Activated CD8-positive, alpha-beta memory T cell treated with anti-CD3 and anti-CD28 coated beads for 24 hours (primary cell): ENCODE measurements at places on chromosomes 5 and 9.

- DNase-seq: no peak
These were observed 166.0 kb upstream of the IRX2 start for GRCh38 chr5:2917524-2917923.

GRCh38 chr9:129773262-129774048 lies 20.6 kb upstream of the PTGES start:
- DNase-seq: no peak

DNA sequence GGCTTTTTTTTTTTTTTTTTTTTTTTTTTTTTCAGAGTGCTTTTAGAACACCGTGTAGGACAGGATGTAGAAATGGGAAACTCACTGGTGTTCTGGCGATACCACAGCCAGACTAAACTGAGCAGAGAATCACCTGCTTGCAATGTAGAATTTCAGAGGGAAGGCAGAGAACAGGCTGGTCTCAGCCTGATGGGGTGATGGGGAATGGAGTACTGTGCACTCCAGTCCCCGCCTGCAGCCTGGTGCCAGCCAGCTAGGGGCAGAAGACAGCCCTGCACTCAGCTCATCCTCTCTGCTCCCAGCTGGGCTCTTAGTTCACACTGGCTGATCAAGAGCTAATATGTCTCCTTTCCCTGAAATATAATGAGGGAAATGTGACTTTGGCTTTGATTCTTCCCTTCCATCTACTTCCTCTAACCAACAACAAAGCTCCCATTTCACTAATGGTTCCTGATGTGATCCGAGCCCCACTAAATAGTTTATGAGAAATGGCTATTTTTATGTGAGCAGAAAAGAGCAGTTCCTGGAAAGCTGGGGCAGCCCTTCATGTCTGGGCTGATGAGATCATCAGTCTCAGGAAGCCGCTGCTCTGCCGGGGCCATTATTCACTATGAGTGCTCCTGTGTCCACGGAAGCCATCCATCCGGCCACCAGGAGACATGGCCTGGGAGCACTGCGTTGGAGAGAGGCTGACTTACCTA lies 209.7 kb downstream of the GADD45G start:
- peak; percentile 47 for DNase-seq

DNA sequence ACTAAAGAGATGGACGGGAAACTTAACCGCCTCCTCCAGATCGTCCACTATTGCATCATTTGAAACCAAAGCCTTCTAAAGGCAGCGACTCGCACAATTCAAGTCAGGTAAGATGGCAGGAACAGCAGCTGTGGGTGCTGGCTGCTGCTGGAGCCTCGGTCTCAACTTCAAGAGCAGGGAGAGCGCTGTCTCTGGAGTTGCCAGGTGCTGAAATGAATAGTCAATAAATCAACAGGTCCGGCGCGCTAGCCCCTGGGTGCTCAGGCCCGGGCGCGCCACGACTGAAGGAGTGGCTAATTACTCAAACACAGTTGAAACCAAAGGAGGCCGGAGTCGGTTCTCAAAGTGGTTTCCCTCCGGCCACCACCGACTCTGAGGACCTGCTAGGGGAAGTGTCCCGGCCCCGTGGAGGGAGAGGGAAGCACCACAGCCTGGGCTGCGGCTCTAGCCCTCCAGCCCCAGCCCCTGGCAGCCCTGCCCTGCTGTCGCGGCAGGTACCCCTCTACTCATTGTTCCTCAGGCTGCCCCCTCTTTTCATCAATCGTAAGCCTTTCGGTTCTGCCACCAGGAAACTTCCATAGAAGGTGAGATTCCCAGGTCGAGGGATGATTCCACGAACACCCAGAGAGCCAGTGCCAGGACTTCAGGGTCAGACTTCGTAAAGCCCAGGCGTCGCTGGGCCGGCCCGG lies 804 bp downstream of the TTC39B start:
- peak; percentile 78 for DNase-seq

- no peak for DNase-seq
These were observed 5.1 kb upstream of the CCNJL start for GRCh38 chr5:160317434-160317833.

DNA sequence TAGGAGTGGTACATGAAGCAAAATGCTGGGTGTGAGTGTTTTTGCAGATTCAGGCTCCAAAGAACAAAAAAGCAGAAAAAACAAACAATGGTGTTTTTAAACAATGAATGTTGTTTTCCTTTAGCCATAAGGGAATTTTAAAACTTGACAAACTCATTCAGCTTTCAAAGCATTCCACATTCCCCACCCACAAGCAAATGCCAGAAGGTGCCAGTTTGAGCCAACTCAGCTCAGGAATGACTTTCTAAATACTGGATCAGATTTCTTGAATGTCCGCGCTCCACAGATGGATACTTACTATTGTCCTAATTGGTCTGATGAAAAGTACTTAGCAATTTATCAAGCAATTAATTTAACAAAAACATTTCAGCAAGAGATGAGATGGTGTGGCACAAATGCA lies 12.9 kb upstream of the MOB3B start:
- DNase-seq: no peak

DNA sequence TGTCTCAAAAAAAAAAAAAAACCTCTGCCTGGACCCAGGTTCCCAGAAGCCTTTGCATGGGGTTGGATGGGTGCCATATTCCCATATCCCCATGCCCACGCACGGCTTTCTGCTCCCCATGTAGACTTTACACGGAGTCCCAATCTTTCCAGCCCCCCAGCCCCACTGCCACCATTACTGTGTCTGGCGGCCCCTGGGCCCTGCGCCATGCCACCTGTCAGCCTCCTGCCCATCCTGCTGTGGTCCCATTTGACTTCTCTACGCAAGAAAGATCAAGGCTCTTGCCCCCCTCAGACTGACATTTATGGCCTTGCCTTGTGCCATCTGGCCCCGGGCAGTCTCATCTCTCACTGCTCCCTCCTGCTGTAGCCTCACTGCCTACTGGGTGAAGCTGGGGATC lies 6.5 kb upstream of the AK1 start:
- DNase-seq: no peak

DNA sequence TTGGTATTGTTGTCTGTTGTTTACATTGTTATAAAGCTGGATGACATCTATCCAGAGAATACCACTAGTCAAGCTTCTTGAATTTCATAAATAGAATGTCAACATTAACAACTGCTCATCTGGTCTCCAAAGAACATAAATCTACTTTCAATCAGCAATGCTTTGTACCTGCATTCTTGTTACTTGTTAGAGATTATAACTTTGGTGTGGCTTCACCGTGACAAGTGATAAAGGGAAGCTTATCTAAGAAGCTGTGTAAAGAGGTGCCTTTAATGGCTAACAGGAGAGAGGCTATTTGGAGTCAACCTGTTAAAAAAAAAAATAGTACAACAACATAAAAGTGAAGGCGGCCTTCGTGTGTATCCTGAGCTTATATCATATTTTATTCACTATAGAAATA lies 41.8 kb downstream of the MUSK start:
- DNase-seq: no peak

- no peak for DNase-seq
These were observed 27.1 kb downstream of the ERAP1 start for GRCh38 chr5:96780626-96781025.

DNA sequence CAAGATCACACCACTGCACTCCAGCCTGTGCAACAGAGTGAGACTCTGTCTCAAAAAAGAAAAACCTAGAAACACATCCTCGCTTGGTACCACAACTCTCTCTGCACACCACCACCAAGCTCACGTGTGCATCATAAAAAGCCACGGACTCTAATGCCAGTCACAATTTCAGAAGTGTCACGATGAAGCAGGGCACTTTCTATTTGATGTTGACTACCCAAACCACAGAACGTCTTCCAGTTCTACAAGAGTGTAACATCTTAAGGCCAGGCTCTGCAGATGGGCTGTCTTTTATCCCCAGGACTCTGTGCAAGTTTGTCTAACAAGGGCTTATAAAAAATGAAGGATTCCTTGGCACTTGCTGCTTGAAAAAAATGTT lies 22.9 kb downstream of the GFPT2 start:
- DNase-seq: no peak

DNA sequence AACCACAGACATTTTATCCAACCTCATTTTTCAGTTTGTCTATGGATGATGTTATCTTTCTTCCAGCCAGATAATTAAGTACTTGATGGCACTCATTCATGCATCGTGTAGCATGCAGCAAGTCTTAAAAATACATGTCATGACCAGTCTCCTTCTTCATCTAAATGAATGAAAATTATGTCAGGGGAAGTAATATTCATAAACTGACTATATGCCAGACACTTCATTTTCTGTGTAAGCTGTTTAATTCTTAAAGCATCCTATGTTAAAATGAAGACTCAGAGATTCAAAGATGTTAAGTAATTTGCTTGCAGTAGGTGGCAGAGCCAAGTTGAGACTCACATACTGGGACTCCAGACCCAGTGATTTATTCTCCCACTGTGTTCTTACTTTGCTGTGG lies 181.7 kb upstream of the CD180 start:
- DNase-seq: no peak

DNA sequence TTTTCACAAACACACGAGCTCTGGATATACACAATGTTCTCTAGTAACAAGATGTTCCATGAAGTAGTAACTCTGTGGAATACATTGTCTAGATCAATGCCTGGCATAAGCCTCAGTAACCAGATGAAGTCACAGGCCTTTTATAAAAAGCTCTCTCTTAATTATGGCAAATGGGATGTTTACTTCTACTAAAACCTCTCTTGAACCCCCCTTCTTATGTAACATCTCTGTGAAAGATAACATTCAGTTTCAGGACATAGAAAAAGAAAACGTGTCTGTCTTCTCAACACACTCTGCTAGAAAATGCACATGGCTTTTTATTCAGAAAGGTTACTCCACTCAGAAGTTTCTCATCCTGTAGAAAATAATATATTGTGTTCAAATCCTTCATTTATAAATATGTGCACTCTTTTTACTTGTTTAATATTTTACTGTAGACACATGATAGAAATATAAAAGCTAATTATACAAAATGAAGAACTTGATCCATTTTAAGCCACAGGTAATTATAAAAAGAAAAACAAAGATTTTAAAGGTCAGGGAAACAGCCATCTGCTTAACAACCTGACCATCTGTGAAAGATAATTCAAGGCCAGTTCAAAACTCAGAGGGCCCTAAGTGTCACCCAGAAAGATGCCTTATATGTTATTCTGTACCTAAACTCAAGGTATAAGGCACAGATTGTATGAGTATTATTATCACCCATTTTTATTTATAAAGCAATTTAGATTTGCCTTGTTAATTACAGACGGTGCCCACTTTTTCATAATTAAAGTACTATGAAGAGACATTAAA lies 812.0 kb downstream of the CDH18 start:
- DNase-seq: no peak

DNA sequence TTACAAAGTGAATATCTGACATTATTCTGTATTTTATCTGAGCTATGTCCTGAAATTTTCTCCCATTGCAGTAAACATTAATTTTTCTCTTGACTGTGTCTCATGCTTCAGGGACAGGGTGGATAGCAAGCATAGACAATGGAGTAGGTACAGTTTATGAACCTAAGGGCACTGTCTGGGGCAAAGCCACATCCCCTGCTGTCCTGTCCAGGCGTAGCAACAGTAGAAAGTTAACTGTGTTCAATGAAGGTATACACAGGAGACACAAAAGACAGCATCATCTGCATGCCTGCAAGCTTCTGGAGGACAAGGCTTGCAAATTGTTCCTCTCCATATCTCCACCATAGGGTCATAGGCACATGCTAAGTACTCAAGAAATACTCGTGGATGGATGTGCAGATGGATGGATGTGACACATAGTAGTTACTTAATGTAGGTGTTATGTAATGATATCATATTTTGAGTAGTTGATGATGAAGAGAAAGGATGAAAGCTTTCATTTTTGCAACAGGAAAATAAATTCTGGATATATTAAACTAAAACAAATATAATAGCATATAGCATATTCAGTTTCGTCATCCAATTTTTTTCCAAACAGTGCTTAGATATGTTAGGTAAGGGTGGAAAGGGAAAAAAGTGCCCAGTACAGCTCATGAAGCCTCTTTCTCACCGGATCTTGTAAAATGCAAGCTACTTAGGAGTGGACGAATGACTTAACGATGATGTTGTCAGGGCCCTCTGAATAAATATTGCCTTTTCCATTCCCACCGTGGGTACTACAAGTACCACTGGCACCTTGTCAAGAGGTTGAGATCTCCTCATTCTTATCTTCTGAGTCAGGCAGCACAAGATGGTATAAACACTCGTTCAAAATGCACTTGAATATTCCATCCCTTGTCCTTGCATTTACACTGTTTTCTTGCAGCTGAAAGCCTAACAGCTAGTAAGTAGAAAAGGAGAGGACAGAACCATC lies 19.9 kb upstream of the ZSWIM6 start:
- DNase-seq: no peak

GRCh38 chr9:87800456-87800855 lies 74.5 kb downstream of the CTSL start:
- no peak for DNase-seq

GRCh38 chr9:79621916-79622575 lies 50.3 kb downstream of the TLE4 start:
- DNase-seq: no peak

- no peak for DNase-seq
These were observed 350.2 kb downstream of the KIAA0825 start for GRCh38 chr5:94268226-94268625.

DNA sequence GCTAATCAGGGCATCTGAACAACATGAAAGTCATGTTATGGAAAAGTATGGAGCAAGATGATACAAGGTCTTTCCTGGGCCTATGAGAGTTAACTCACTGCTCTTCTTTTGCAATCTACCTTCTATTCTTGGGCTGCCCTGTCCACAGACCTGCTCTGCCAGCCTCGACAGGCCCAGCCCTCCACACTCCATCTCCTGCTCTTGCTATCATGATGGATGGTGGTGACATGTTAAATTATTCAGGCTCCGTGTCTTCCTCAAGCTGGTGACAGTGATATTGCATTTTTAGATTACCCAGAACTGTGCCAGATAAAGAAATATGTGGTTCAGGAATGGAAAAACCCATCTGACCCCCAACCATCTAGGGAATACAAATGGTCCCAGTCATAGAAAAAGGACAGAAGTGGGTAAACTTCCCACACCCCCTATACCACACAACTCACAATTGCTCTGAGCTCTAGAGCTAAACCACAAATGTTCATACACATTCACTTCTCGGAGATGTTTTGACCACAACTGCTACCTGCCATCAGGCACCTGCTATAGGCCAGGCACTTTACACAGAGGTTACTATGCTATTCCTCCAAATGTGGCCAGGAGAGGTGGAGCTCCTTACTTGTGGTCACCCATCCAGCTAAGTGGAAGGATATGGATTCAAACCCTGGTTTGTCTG lies 311.3 kb downstream of the ASTN2 start:
- DNase-seq: no peak

- no peak for DNase-seq
These were observed 32.5 kb downstream of the FAM169A start for GRCh38 chr5:74833537-74834266.

GRCh38 chr5:42984307-42984706 lies 55.8 kb downstream of the ANXA2R start:
- no peak for DNase-seq

GRCh38 chr5:16539169-16539666 lies 73.6 kb upstream of the ZNF622 start:
- DNase-seq: no peak
